ENCODE measurements at places on chromosomes 16 and 17. TPM values are rescaled to one million over a fixed set of nuclear protein-coding genes. Genes with fewer than 3 reads are reported as not detected.

Gene RASD1
- 0.29 TPM for total RNA-seq

Gene MT1A
- total RNA-seq = not detected

Gene SLC5A11
- not detected for total RNA-seq

GRCh38 chr16:76576526-76576925 is 299.3 kb downstream of the CNTNAP4 start:
- no peak for DNase-seq
- no peaks in the 10 kb centered on the region for H3K36me3 ChIP-seq
- no peaks in the 10 kb centered on the region for H3K4me1 ChIP-seq
- no peak overlapping the region for H3K27ac ChIP-seq
- H3K27me3 ChIP-seq = no peaks in the 10 kb centered on the region

Gene AATK
- total RNA-seq = 0.25 TPM

Gene YPEL2
- 9.4 TPM for total RNA-seq

Gene TMC7
- not detected for total RNA-seq

Gene ACAP1
- 775 TPM for total RNA-seq

DNA sequence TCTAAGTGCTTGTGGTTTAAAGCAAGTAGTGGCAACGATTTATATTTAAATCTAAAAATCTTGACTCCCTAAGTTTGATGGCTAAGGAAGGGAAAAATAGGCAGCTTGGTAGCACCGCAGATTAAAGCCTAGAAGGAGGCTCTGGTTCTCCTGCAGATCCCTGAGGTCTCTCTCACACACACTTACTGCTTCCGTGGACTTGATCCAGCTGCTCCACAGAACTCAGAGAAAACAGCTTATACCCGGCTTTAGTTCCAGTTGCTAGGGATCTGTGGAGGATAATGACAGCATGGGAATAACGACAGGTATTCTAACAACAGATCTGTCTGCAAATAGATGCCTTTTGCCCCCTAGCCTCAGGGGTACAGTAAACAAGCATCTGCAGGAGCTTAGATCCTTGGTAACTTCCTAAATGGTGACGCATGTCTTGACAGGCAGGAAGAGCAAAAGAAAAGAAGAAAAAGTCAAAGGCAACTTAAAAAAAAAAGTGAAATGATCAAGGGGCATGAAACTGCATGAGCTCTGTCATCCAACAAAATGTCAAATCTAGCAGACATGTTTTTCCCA is 4.5 kb downstream of the WIPI1 start:
- peaks cover 37% of the 10 kb centered on the region for H3K36me3 ChIP-seq
- DNase-seq = no peak
- H3K27ac ChIP-seq = no peak overlapping the region
- no peak overlapping the region for H3K4me3 ChIP-seq
- H3K4me1 ChIP-seq = peaks cover 40% of the 10 kb centered on the region

- DNase-seq = no peak
- peaks cover 3% of the 10 kb centered on the region for H3K4me1 ChIP-seq
- peaks cover 10% of the 10 kb centered on the region for H3K27me3 ChIP-seq
- H3K4me3 ChIP-seq = no peak overlapping the region
- H3K36me3 ChIP-seq = no peaks in the 10 kb centered on the region
Observed at GRCh38 chr17:7094652-7095019, 14.6 kb upstream of the CLEC10A start.

GRCh38 chr17:40963838-40964237 is 2.9 kb downstream of the KRT39 start:
- H3K36me3 ChIP-seq = no peaks in the 10 kb centered on the region
- no peak overlapping the region for H3K27ac ChIP-seq

Gene SPHK1
- 1.4 TPM for total RNA-seq

GRCh38 chr17:66445229-66445628 is 142.8 kb downstream of the PRKCA start:
- H3K36me3 ChIP-seq = peaks cover 32% of the 10 kb centered on the region
- peaks cover 30% of the 10 kb centered on the region for H3K4me1 ChIP-seq
- H3K27ac ChIP-seq = no peak overlapping the region
- H3K4me3 ChIP-seq = no peak overlapping the region
- no peaks in the 10 kb centered on the region for H3K27me3 ChIP-seq
- DNase-seq = no peak

DNA sequence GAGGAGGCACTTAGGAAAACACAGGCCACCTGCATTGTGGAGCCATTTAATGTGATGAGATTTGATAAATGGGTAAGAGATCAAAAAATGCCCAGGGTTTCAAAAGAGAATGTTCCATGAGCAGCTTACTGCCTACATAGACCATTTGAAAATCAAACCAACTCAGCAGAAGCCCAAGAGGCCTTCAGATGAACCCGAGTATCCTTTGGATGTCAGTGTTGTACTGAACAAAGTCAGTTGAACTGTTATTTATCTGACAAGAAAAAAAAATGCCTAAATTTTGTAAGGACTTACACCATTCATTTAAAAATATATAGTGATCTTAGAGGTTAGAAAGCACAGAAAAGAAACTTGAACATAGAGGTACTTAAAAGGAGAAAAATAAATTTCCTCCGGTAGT is 381.7 kb downstream of the ZFHX3 start:
- no peaks in the 10 kb centered on the region for H3K27me3 ChIP-seq
- DNase-seq = no peak
- H3K27ac ChIP-seq = no peak overlapping the region
- peaks cover 5% of the 10 kb centered on the region for H3K36me3 ChIP-seq
- H3K4me3 ChIP-seq = no peak overlapping the region

Gene FAM234A
- total RNA-seq = 16.0 TPM

- no peaks in the 10 kb centered on the region for H3K27me3 ChIP-seq
- H3K4me3 ChIP-seq = no peak overlapping the region
- H3K4me1 ChIP-seq = peaks cover 12% of the 10 kb centered on the region
- H3K36me3 ChIP-seq = no peaks in the 10 kb centered on the region
- DNase-seq = no peak
- no peak overlapping the region for H3K27ac ChIP-seq
Observed at GRCh38 chr17:57550668-57551315, 194.3 kb downstream of the CCDC182 start.

DNA sequence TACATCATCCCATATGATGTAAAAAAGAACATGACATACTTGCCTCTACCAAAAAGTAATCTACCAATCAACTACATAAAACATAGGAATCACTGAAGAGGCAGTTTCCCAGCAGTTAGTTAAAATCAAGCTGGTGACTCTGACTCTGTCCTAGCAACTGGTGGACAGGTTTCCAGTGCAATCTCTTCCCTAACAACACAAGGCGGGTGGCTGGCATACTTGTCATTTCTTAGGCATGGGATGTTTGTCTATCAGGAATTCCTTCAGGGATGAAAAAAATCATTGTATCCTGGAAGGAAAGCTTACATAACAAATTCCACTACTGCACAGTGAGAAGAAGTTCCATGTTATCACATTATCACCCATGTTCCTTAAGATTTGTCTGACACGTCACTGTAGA is 50.9 kb downstream of the HELZ start:
- H3K36me3 ChIP-seq = peaks cover 46% of the 10 kb centered on the region
- H3K4me1 ChIP-seq = peaks cover 11% of the 10 kb centered on the region
- H3K27me3 ChIP-seq = no peaks in the 10 kb centered on the region
- H3K4me3 ChIP-seq = no peak overlapping the region
- DNase-seq = no peak
- no peak overlapping the region for H3K27ac ChIP-seq

GRCh38 chr17:79832218-79833109 is 6.8 kb downstream of the CBX4 start:
- peaks cover 2% of the 10 kb centered on the region for H3K27me3 ChIP-seq
- H3K4me3 ChIP-seq = no peak overlapping the region
- DNase-seq = no peak

DNA sequence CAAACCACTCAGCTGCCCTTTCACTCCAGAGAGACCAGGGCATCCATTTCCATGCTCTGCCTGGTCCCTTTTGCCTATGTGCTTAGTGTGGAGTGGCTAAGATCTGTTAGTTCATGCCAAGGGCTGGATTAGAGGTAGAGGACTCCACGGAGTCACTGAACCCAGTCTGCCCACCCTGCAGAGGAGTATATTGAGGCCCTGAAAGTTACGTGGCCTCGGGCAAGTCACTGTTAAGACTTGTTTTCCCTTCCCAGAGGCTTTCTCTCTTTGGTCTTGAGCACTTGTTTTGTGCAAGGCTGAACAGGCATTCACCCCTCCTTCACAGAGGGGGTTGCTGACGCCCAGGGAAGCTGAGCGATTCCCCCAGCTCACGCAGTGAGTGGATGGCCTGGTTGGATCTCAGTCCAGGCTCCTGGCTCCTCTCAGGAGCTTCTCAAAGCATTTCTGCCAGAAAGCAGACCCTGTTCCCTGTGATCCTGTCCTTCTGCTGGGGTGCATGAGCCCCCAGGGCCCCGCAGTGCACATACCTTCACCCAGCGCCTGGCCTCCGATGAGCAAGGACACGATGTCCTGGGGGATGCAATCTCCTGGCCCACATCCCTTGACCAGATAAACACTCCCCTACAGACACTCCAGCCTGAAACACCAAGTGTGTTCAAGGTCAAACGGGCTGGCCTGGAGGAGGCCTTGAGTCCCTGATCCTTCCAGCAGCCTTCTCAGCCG is 153.4 kb upstream of the GSE1 start:
- H3K36me3 ChIP-seq = no peaks in the 10 kb centered on the region
- no peak for DNase-seq
- peaks cover 2% of the 10 kb centered on the region for H3K4me1 ChIP-seq

GRCh38 chr16:55373489-55373832 is 49.5 kb downstream of the IRX6 start:
- no peak overlapping the region for H3K4me3 ChIP-seq
- no peak overlapping the region for H3K27ac ChIP-seq
- H3K27me3 ChIP-seq = peaks cover 41% of the 10 kb centered on the region
- no peaks in the 10 kb centered on the region for H3K36me3 ChIP-seq
- no peaks in the 10 kb centered on the region for H3K4me1 ChIP-seq

Gene KCTD2
- 21.7 TPM for total RNA-seq

GRCh38 chr17:67208232-67208631 is 36.8 kb downstream of the HELZ start:
- peaks cover 22% of the 10 kb centered on the region for H3K36me3 ChIP-seq
- no peak for DNase-seq
- H3K27me3 ChIP-seq = no peaks in the 10 kb centered on the region
- H3K4me3 ChIP-seq = no peak overlapping the region
- H3K27ac ChIP-seq = no peak overlapping the region

DNA sequence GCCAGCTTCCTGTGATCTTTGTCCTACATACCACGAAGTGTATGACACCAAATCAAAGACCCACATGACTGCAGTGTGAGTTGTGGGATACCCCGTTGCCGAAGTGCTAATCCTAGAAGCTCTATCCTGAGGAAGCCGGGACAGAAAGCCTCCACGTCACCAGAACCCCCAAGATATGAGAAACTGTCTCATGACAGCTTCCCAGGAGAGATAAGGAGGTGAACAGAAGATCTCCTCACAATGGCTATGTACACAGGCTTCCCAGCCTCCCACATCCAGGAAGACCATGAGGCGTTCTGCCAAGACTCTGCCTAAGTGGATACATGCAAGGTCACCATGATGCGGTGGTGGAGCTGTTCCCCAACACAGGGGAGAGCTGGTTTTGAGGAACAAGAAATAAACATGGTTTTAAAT is 37.1 kb downstream of the TRIM25 start:
- peaks cover 1% of the 10 kb centered on the region for H3K4me1 ChIP-seq
- H3K27ac ChIP-seq = no peak overlapping the region
- H3K36me3 ChIP-seq = peaks cover 2% of the 10 kb centered on the region
- H3K4me3 ChIP-seq = no peak overlapping the region
- DNase-seq = no peak

DNA sequence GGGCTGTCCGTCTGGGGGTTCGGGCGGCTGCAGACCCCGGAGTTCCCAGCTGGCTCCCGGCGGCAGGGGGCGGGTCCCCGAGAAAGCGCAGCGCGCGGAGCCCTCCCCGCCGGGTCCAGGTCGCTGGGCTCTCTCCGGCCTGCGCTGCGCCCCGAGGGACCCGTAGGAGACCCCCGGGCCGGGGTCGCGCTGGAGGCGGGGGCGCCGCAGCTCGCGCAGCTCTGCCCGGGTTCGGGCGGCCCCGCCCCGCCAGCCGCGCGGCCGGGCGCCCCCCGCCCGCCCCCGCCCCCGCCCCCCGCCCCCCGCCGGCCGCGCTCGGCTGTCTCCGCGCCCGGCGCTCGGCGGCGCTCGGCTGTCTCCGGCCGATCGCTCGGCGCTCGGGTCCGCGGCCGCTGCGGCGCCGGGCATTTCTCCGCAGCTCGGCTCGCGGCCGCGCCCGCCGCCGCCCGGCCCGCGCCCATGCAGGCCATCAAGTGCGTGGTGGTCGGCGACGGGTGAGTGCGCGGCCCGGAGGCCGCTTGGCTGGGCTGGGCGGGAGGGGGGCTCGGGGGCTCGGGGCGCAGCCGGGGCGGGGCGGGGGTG is at the start of gene RAC3:
Gene RAC3, plus strand, starts transcription at position 376 of the 582 bp plus-strand sequence. Its CDS starts 84 bp downstream, at position 460.
- peaks cover 17% of the 10 kb centered on the region for H3K36me3 ChIP-seq
- H3K4me3 ChIP-seq = peak within 1 kb of the TSS; percentile 74
- DNase-seq = no peak
- peaks cover 30% of the 10 kb centered on the region for H3K4me1 ChIP-seq

Data from activated CD4-positive, alpha-beta T cell treated with anti-CD3 and anti-CD28 coated beads, Interleukin-2, amount 10 ng/mL, durations not matched to agents 7 days and 5 days (primary cell).